ENCODE measurements at places on chromosomes 3 and 15.
A peak's percentile ranks its signal among the peaks of the same experiment; 100 is the strongest.

GRCh38 chr3:177318559-177318958, 121.3 kb upstream of the TBL1XR1 start:
- DNase-seq = no peak

DNA sequence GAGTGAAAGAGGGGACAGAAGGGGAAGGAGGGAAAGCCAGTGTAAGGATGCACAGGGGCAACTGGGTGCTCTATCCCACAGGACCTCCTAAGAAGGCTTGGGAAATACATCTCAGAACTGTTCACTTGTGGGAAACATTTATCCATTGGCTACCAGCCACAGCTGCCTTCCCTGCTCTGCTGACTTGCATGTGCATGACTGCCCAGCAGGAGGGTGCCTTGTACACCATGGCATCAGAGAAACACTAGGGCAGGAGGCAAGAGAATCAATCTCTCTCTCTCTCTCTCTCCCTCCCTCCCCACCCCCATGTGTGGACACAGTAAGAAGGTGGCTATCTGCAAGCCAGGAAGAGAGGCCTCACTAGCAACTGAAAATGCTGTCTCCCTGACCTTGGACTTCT, 62.9 kb upstream of the ZBTB38 start:
- DNase-seq = no peak

DNA sequence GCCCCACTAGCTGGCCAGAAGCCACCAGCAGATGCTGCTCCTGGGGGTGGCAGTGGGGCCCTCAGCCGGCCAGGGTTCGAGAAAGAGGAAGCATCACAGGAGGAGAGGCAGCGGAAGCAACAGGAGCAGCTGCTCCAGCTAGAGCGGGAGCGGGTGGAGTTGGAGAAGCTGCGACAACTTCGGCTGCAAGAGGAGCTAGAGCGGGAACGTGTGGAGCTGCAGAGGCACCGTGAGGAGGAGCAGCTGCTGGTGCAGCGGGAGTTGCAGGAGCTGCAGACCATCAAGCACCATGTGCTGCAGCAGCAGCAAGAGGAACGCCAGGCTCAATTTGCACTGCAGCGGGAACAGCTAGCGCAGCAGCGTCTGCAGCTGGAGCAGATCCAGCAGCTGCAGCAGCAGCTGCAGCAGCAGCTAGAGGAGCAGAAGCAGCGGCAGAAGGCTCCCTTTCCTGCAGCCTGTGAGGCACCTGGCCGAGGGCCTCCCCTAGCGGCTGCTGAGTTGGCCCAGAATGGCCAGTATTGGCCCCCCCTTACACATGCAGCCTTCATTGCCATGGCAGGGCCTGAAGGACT, 17.5 kb upstream of the APEH start:
- DNase-seq = no peak

- DNase-seq = peak; percentile 67
Observed at GRCh38 chr3:132134611-132135010, 99.8 kb upstream of the CPNE4 start.

GRCh38 chr15:67887776-67888175, 47.9 kb upstream of the RNU6-1 start:
- DNase-seq = no peak

- peak; percentile 36 for DNase-seq
Observed at GRCh38 chr3:115325539-115325938, 178.5 kb upstream of the ZBTB20 start.

- no peak for DNase-seq
Observed at GRCh38 chr3:45313743-45314403, 74.5 kb upstream of the LARS2 start.

GRCh38 chr15:66799242-66799641, 97.2 kb downstream of the SMAD6 start:
- no peak for DNase-seq

GRCh38 chr15:28994831-28995596, 109.2 kb downstream of the APBA2 start:
- peak; percentile 48 for DNase-seq

GRCh38 chr3:21785765-21786437, 34.9 kb upstream of the ZNF385D start:
- DNase-seq = no peak

DNA sequence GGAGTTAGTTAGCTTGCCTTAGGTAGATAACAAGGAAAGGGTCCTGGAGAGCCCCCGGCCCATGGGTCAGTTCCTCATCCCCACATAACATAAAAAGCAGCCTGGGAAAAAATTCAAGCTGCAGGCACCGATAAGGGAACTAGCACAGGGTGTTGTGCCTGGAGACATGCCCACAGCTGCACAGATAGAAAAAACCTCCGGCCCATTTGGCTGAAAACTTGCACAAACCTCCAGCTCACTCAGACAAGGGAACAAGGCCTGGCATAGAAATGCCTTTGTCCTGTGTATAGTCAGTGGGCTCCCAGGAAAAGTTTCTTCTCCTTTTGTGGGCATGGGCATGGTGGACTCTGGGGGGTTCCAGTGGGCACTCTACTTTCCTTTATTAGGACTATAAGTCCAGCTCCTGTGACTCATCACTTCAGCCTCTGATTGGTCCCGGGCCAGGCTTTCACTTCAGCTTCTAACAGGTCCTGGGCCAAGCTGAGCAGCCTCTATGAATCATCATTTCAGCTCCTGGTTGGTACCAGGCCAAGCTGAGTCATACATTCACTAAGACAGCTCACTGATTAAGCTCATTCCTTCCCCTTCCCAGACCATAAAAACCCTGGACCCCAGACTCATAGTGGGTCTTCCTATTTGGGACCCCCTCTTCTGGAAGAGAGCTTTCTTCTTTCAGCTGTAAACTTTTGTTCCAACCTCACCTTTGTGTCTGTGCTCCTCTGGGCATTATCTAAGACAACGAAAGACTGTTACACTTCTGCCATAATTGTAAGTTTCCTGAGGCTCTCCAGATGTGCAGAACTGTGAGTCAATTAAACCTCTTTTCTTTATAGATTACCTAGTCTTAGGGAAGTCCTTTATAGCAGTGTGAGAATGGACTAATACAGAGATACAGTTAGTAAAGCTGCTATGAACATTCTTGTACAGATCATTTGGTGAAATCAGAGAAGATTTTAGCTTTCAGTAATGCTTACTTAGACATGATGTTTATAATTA, 348.0 kb upstream of the DPPA4 start:
- no peak for DNase-seq

GRCh38 chr3:58025837-58026569, 17.8 kb downstream of the FLNB start:
- no peak for DNase-seq

- DNase-seq = no peak
Observed at GRCh38 chr3:8555725-8556472, 54.3 kb downstream of the LMCD1 start.

Measured in kidney capillary endothelial cell (primary cell).